ENCODE measurements at places on chromosomes 3 and 15.

GRCh38 chr15:71186267-71186666 is 71.0 kb downstream of the THSD4 start:
- DNase-seq: no peak

DNA sequence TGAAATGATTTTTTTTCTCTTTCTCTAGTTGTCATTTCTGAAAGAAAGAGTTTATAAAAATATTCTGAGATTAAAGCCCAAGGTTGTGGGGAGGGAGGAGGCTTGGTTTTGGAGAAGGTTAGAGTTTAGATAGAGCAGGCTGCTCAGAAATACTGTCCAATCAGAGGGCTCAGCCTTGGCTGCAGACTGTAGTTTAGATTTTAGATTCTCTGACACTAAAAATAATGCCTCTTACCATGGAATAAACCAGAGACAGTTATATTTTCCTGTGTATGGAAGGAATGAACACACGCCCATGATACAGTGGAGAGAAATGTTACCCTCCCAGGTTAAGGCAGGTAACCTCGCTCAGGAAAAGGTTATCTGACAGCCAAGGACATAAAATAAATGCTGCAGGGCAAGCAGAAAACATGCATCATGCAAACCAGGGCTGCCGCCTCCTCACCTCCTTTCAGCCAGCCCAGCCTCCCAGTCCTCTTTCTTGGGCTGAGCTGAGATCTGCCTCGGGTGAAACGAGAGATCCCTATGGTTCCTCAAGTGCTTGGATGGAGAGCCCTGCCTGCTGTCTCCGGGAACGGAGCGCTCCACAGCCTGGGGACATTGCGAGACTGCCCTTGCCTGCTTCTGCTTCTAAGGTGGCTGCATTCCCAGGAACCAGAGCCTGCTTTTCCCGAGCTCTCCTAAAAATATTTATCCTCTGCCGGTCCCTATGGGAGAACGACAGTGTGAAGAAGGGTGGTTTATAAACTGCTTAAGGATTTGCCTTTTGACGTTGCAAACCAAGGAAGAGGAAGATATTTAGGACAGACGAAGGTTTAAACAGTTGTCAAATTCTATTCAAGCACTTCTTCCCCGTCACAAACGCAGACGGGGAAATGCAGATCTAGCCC is 848 bp downstream of the NCEH1 start:
- peak; percentile 18 for DNase-seq

DNA sequence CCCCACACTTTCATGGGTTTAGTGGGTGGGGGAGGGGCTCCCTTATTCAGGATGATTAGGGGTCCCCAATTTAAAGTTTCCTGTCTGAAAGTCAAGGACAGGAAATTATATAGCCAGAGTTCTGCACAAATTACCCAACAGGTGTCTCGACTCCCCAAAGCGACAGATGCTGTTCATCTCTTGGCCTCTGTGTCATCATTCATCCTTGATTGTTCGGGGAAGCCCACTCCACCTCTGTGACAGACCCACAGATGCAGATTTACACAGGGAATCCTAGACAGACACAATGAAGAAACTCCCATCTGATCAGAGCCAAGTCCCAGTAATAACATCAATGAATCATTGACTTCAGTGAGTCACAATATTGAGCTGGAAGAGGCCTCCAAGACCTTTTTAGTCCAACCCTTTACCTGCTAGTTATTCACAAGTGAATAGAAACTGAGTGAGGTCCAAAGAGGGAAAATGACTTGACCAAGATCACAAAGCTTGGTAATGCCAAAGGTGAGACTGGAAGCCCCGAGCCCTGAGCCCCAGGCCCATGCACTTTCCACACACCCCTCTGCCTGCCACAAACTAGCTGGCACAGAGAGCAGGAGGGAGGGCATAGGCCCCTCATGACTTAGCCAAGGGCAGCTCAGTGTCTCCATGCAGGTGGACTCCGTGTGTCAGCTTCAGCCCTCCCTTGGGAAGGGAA is 7.9 kb upstream of the SRP14 start:
- no peak for DNase-seq

- DNase-seq: no peak
Measured at GRCh38 chr3:71075494-71075893, 508.0 kb downstream of the FOXP1 start.

- no peak for DNase-seq
Measured at GRCh38 chr15:34886134-34886533, 83.4 kb downstream of the AQR start.

DNA sequence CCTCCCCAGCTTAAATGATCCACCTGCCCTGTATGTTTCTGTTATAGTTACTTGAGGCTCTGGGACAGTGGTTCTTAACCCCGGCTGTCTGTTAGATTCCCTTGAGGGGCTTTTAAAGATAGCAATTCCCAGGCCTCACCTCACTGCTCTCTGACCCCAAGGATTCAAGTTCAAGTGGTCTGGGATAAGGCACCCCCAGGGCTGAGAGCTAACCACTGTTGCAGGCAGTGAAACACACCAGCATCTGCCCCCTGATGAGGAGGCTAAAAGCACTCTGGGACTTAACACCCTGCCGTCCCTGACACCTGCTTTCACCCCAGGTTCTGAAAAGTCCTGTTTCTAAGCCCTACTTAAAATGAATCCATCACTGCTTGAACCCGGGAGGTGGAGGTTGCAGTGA is 103.7 kb downstream of the LRRK1 start:
- no peak for DNase-seq

- DNase-seq: no peak
Measured at GRCh38 chr15:55151631-55152030, 45.1 kb downstream of the RSL24D1 start.

- DNase-seq: no peak
Measured at GRCh38 chr3:169120928-169121327, 542.6 kb downstream of the MECOM start.

Measured in activated naive CD8-positive, alpha-beta T cell treated with anti-CD3 and anti-CD28 coated beads, Interleukin-2, amount 50 U/mL, for 24 hours (primary cell).